MCF 10A (cell line): ENCODE measurements at places on chromosomes 5 and 9.

DNA sequence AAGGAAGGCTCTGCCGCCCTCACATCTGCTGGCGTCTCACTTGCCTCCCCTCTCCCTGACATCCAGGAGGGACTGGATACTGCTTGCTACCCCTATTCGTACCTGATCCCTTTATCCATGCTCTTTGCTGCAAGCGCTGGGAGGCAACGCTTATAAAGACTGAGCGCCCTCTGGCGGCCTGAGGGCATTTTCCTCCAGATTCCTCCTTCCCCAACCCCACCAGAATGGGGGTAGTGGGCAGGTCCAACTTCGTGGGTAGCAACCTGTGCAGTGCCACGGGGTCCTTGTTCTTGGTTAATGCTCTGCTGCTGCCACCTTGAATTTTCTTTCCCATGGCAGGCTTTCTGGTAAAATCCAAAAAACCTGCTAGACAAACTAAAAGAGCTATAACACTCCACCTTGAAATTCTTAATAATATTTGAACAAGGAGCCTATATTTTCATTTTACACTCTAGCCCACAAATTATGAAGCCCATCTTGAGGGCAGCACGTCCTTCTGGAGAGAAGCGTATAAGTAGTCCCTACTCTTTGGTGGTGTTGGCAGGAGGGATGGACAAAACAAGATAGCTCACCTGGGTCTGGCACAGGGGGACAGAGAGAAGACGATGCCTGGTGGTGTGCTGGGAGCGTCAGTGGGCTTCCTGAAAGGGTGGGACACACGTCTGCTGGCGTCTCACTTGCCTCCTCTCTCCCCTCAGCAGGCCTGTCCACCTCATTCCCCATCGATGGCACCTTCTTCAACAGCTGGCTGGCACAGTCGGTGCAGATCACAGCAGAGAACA lies 52.5 kb downstream of the JADE2 start:
- no peaks in the 10 kb centered on the region for H3K27me3 ChIP-seq
- H3K36me3 ChIP-seq = peaks cover 96% of the 10 kb centered on the region
- H3K4me3 ChIP-seq = no peak overlapping the region
- peak; percentile 88 for DNase-seq
- H3K27ac ChIP-seq = peak overlapping the region; percentile 75

- no peak overlapping the region for H3K27ac ChIP-seq
- H3K4me1 ChIP-seq = peaks cover 5% of the 10 kb centered on the region
- no peak for DNase-seq
These were observed 44.4 kb upstream of the CPLX2 start for GRCh38 chr5:175826980-175827379.

DNA sequence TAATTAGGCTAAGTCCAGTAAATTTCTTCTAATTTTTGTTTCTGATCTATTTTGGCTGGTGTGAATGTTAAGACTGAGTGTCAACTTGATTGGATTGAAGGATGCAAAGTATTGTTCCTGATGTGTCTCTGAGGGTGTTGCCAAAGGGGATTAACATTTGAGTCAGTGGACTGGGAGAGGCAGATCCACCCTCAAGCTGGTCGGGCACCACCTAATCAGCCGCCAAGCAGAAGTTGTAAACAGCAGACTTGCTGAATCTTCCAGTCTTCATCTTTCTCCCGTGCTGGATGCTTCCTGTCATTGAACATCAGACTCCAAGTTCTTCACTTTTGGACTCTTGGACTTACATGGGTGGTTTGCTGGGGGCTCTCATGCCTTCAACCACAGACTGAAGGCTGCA lies 21.4 kb upstream of the MLLT3 start:
- H3K36me3 ChIP-seq = no peaks in the 10 kb centered on the region
- peaks cover 54% of the 10 kb centered on the region for H3K27me3 ChIP-seq
- no peak overlapping the region for H3K27ac ChIP-seq
- no peak overlapping the region for H3K4me3 ChIP-seq
- no peak for DNase-seq

DNA sequence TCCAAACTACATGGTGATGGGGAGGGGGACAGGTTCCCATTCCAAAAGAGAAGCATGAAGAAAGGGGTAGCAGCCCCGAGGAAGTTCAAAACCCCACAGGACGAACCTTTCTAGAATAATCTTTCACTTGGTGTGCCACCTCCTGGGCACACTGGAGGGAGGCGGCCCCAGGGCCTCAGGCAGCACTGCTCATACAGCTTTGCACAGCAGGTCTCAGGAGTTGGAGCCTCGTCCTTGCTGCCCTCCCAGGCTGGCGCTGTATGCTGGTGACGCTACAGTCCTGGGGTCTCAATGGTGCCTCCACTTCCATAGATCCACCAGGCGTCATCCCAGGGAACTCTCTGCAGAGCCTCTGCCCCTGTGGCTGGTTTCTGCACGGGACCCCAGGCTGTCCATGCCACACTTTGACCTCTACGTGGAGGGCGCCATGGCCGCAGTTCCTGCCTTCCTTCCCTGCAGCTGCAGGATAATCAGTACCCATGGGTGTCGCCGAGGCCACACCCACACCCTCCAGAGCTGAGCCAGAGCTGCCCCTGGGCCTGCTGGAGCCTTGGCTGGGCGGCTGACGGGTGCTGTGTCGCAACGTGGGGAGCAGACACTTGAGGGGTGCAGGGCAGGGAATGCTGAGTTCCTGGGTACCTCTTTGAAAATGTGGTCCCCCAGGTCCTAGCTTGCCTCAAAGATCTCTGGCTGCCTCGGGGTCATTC lies 95.3 kb downstream of the COL5A1 start:
- no peak for DNase-seq
- H3K4me3 ChIP-seq = no peak overlapping the region
- peaks cover 55% of the 10 kb centered on the region for H3K27me3 ChIP-seq
- no peaks in the 10 kb centered on the region for H3K36me3 ChIP-seq

- no peak overlapping the region for H3K4me3 ChIP-seq
- no peak overlapping the region for H3K27ac ChIP-seq
- no peaks in the 10 kb centered on the region for H3K4me1 ChIP-seq
- no peaks in the 10 kb centered on the region for H3K36me3 ChIP-seq
These were observed 65.4 kb upstream of the ASTN2 start for GRCh38 chr9:117480253-117480652.

DNA sequence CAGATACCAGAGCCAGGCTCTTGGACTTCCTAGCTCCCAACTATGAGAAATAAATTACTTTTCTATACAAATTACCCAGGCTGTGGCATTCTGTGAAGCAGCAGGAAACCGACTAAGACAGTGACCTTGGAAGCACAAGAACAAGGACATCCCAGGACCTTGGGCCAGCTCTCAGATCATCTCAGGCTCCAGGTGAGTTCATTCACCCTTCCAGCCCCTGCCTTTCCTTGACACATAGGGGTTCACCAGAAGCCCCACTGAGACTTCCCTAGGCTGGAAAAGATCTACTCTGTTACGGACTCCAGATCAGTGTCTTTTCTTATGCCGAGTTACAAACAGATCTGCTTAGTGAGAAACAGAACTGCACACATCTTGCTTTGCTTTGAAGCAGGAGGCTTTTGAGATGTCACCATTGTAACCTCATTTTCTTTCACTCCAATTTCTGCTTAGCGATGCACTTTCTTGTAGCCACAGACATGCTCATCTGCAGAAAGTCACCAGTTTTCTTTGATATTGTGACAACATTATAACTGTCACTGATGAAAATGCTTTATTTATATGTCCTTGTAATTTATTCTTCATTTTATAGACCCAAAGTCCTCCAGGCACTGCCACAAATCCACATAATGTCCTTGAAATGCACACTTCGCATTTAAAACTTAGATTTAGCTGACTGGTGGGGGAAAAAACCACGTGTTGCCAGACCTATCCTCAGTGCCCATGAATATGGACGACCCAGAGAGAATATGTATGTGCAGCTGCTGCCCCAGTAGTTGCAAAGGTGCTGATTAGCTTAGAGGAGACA lies 8.1 kb downstream of the CD180 start:
- no peaks in the 10 kb centered on the region for H3K4me1 ChIP-seq
- no peaks in the 10 kb centered on the region for H3K36me3 ChIP-seq
- no peak overlapping the region for H3K4me3 ChIP-seq
- no peaks in the 10 kb centered on the region for H3K27me3 ChIP-seq
- DNase-seq = no peak

DNA sequence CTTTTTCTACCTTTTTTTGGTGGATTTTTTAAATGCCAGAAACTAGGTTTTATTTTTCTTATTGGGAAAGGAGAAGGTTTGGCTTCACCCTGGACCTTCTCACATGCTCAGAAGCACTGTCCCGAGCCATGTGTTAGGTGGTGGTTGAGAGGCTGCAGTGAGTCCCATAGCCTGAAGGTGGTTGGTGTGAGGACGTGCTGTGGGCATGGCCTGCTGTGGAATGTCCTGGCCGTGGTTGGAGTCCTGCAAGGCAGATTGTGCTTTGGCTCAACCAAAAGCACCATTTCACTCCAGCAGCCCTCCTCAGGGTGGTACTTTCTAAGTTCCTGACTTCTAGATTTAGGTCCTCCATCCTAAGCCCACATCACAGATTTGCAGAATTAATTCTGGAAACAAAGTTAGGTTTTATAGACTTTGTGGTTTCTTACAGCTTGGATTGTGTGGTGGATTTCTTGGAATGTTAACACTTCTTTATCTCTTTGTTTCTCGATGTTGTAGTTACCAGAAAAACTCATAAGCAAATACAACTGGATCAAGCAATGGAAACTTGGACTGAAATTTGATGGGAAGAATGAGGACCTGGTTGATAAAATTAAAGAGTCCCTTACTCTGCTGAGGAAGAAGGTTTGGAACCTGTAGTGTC lies 22.6 kb downstream of the OTULIN start:
- H3K4me1 ChIP-seq = peaks cover 19% of the 10 kb centered on the region
- H3K27me3 ChIP-seq = no peaks in the 10 kb centered on the region
- H3K4me3 ChIP-seq = no peak overlapping the region
- H3K27ac ChIP-seq = peak overlapping the region; percentile 75

DNA sequence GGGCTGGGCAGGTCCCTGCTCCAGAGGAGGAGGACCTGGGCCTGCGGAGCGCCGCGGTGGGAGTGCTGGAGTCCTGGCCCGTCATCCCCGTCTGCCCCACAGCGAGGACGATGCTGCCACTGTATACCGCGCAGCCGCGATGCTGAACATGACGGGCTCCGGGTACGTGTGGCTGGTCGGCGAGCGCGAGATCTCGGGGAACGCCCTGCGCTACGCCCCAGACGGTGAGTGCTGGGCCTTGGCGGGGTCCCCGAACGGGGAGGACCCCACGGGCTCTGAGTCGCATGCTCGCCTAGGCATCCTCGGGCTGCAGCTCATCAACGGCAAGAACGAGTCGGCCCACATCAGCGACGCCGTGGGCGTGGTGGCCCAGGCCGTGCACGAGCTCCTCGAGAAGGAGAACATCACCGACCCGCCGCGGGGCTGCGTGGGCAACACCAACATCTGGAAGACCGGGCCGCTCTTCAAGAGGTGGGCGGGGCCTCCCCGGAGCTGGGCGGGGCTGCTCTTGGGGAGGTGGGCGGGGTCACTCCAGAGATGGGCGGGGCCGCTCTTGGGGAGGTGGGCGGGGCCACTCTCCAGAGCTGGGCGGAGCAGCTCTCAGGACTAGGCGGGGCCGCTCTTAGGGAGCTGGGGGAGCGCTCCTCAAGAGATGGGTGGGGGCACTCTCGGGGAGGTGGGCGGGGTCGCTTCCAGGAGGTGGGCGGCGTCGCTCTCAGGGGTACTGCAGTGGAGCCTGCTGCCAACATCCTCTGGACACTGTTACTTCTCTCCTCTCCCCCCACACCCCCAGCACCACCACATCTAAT lies 13.1 kb downstream of the LRRC26 start:
- H3K4me1 ChIP-seq = no peaks in the 10 kb centered on the region
- no peak for DNase-seq
- H3K36me3 ChIP-seq = no peaks in the 10 kb centered on the region
- H3K27ac ChIP-seq = no peak overlapping the region
- peaks cover 24% of the 10 kb centered on the region for H3K27me3 ChIP-seq

- H3K36me3 ChIP-seq = peaks cover 4% of the 10 kb centered on the region
- no peak overlapping the region for H3K27ac ChIP-seq
- no peak for DNase-seq
- H3K4me3 ChIP-seq = no peak overlapping the region
These were observed 31.9 kb upstream of the FANCC start for GRCh38 chr9:95349091-95350038.

- peaks cover 23% of the 10 kb centered on the region for H3K4me1 ChIP-seq
- H3K27me3 ChIP-seq = no peaks in the 10 kb centered on the region
- no peak for DNase-seq
- no peaks in the 10 kb centered on the region for H3K36me3 ChIP-seq
- no peak overlapping the region for H3K27ac ChIP-seq
These were observed 9.6 kb downstream of the CSF2 start for GRCh38 chr5:132083071-132083678.
